GM19239 (cell line): ENCODE measurements at places on chromosomes 7 and 10.

DNA sequence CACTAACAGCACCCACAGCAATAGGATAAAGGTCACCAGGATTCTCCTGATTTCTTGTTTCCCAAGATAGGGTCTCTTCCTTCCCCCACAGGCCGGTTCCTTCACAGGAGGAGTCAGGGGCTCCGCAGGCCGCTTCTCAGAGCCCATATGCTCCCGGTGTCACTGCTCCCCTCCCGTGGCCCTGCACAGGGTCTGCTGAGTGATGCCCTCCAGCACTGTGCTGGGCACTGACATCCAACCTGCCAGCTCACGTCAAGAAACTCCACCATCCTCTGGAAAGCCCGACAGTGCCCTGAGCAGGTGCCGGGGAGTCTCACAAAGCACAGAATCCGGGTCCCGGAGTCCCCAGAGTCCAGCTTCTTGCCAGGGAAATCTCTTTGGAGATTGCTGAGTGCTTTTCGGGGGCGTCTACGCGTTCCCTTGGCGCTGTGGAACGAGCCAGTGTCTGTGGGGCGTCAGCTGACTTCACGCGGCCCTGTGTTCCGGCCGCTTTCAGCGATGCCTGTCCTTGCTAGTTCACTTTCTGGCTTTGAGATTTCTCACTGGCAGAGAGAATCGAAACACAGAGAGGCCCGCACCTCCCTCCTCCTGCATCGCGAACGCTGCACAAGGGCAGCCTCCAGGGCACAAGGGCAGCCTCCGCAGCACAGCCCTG lies 567.5 kb downstream of the DNAJB6 start:
- DNase-seq, result no peak

DNA sequence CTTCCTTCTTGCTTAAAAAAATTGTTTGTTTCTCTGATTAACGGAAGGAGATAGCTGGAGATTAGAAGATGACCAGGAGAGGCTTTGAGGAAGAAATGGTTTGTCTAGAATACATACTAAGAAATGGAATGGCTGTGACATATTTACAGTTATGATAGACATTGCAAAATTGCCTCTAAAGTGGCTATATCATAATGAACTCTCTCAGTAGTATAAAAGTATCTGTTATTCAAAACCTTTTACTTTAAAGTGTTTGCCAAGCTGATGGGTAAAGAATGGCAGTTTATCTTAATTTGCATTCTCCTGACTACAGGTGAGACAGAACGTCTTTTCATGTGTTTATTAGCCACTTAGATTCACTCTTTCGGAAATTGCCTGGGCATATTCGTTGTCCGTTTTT lies 28.7 kb downstream of the LRGUK start:
- no peak for DNase-seq

DNA sequence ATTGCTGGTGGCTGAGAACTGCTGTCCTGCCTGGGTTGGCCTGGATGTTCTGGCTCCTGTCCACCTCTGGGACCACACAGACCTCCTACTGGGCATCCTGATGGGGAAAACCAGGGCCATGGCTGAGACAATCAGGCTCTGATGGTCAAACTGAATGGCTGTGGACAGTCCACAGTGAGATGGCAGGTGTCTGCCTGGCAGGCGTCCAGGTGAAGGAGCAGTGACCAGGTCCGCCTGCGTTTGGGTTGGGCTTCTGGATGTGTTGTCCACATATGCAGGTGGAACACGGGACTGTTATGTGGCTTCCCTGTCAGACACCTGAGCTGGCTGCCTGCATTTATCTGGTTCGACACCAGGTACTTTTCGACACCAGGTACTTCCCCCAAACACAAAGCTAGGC lies 241.7 kb downstream of the BUB3 start:
- DNase-seq, result no peak

GRCh38 chr10:122853665-122854313 lies 8.1 kb upstream of the CUZD1 start:
- DNase-seq, result no peak

DNA sequence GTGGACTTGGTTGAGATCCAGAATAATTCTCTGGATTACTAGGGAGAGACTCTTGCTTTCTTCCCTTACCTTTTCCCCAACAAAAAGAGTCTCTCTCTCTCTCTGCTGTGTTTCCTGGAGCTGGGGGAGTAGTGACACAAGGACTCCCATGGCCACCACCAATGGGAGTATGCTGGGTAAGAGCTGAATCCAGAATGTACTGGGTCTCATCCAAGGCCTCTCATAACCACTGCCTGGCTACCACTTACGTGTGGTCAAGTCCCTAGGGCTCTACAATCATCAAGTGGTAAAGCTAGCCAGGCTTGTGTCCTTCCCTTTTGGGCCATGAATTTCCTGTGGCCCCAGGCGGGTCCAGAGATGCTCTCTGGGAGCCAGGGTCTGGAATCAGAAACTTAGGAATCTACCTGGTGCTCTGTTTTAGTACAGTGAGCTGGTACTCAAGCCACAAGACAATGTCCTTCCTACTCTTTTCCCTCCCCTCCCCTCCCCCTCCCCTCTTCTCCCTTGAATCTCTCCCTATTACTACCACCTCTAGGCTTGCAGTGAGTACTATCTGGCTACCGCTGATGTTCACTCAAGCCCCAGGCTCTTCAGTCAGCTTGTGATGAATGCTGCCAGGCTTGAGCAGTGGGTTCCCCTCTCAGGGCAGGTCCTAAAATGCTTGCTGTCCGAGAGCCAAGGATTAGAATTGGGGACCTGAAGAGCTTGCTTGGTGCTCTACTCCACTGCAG lies 196.6 kb downstream of the BBS9 start:
- DNase-seq, result no peak

GRCh38 chr10:113557903-113558321 lies 5.1 kb downstream of the HABP2 start:
- no peak for DNase-seq

- no peak for DNase-seq
These were observed 52.3 kb upstream of the PTPN12 start for GRCh38 chr7:77484785-77485184.

GRCh38 chr10:97123765-97124164 lies 62.0 kb downstream of the SLIT1 start:
- no peak for DNase-seq
